Common myeloid progenitor, CD34-positive (primary cell): ENCODE measurements at places on chromosomes 4 and X.

DNA sequence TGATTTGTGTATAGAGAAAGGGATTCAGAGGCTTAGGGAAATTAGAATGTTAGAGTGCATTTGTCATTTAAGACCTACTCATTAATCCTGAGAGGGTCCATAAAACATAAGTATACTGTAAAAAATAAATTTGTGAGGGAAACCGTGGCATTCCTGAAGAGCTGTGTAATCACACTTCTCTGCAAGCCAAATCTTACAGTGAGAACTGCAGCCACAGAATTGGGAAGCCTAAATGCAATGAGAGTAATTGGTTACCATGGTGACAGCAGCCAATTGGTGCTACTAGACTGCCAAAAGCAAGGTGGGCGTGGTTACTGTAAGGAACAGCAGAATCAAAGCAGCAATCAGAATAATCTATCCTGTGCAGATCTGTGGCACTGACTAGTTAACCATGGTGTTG, 345.2 kb upstream of the GRID2 start:
- DNase-seq: no peak

DNA sequence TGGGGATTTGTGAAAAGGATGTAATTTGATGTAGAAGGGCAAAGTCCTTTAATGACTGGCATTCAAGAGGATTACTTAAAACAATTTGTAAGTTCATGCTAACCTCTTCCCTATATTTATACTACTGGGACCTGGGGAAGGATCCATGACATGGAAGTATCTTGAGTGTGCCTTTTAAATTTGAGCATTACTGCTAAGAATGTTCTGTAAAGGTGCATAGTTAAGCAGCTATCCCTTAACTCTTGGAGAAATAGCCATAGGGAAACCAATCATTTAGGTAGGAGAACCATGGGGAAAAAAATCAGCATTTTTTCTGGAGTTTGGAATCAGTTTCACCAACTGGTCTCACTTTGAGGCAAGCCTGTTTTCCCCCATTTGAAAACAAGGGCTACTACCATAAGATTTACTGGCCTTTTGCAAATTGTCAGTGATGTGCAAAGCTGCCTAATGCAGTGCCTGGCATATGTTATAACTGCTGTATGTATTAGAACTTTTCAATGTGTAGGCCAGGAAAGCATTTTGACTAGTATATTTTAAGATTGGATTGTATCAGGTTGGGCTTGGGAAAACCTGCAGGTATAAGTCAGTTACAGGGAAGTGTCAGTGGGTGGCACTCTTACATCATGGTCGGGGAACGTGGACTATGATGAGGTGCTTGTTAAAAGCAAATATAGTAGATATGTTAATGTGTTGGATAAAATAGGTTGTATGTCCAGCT, 72.1 kb downstream of the PRSS12 start:
- peak; percentile 82 for DNase-seq

DNA sequence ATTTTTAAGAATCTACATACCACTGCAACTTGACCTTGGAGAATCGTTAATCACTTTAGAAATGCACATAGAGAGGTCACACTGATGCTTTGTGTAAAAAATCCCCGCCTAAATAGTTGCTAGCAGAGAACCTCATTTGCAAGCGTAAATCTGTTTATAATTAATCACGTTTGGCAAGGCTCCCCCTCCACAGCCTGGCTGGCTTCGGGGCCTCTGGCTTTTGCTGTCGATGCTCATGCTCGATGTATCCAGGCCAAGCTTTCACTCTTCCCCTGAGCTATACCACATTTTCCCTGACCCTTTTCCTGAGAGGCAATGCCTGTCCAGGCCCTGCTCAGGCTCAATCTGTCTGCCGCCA, 23.4 kb downstream of the CYTL1 start:
- DNase-seq: no peak

- DNase-seq: no peak
Measured at GRCh38 chr4:114603497-114603896, 4.9 kb downstream of the UGT8 start.

DNA sequence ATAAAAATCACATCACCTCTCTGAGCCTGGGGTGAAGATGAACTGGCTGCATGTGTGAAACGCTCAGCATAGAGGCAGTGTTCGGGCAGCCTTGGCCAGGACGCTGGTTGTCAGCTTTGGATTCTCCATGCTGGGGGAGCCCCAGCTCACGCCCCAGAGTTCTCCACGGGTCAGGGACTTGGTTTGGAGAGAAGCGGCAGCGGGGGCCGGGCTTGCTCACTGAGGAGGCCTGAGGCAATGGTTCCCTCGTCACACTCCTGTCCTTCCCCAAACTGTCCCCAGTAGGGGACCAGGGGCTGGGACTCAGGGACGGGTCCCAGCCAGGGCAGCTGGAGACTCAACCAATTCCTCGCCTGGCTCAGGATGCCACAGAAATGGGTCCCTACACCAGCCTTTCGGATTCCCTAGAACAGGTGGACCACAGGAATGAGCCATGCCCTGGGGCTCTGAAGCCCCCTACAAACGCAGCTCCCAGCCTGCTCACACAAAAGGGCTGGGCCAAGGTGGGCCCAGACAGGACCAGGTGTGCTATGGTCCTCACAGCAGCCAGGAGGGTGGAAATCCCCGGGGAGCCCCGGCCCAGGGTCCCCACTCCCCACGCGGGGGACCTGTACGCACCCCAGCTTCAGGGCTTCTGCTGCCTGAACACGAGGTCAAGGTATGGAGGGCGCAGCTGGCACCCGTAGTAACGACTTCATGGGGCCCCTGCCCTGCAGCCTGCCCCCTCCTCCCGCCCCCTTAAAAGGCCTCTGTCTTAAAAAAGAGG, 1.4 kb downstream of the MXD4 start:
- no peak for DNase-seq

DNA sequence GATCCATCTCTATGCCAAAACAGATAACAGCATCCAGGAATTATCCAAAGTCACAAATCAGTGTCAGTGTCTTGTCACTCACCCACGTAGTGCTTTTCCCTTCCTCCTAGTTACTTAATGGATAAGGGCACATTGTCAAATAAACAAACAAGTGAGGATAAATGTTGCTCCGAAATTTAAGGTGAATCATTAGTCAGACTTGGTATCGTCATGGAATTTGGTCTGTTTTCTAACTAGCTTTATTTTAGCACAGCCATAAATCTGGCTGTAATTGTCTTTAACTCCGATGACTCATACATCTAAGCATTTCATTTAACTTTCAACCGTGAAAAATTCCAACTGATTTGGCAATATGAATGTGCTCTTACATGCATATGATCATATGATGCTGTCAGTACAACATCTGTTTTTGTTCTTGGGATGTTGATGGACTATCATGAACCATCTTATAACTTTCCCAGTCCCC, 83.3 kb downstream of the SNCA start:
- no peak for DNase-seq

- no peak for DNase-seq
Measured at GRCh38 chr4:74092957-74093356, 6.0 kb downstream of the CXCL2 start.

GRCh38 chrX:39627257-39627656, 470.5 kb downstream of the BCOR start:
- no peak for DNase-seq

DNA sequence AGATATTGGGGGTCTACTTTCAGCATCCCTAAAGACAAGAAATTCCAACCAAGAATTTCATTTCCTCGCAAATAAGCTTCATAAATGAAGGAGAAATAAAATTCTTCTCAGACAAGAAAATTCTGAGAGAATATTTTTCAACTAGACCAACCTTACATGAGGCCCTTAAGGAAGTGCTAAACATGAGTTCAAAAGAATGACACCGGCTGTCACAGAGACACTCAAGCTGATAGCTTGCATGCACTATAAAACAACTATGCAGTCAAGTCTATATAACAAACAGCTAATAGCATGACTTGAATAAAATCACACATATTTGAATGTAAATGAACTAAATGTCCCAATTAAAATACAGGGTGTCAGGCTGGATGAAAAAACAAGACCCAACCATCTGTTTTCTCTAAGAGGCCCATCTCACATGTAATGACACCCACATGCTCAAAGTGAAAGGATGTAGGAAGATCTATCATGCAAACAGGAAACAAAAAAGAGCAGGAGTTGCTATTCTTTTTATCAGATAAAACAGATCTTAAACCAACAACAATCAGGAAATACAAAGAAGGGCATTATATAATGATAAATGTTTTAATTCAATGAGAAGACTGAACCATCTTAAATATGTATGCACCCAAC, 27.2 kb downstream of the FAAH2 start:
- no peak for DNase-seq

- DNase-seq: no peak
Measured at GRCh38 chr4:128528793-128529553, 241.4 kb upstream of the PGRMC2 start.

DNA sequence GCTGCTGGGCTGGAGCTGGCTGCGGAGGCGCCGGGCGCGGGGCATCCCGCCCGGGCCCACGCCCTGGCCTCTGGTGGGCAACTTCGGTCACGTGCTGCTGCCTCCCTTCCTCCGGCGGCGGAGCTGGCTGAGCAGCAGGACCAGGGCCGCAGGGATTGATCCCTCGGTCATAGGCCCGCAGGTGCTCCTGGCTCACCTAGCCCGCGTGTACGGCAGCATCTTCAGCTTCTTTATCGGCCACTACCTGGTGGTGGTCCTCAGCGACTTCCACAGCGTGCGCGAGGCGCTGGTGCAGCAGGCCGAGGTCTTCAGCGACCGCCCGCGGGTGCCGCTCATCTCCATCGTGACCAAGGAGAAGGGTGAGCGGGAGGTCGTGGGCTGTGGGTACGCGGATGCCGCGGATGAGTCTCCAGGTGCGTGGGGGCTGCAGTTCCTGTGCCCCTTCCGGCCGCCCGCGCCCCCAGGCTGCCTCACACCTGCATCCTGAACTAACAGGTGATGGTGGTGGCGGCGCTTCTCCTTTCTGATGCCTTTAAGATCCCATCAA, 499 bp downstream of the CYP2U1 start:
- peak; percentile 94 for DNase-seq

DNA sequence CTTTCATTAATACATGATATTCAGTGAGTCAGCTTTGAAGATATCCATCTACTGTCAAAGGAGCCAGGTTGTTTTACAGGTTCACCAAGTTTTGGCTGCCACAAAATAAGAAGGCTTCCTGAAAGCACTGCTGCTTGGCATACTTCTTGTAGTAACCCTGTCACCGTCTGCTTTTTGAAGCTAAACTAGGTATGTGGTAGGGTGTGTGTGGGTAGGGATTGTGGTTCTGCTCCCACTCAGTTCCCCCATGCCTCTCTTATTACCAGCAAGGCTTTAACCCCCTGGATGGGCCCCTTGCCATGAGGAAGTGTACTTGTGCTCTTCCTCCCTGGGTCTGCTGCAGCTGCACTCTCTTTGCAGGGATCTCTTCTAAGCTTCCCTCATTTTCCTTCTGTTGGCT, 191.2 kb downstream of the BANK1 start:
- peak; percentile 83 for DNase-seq

DNA sequence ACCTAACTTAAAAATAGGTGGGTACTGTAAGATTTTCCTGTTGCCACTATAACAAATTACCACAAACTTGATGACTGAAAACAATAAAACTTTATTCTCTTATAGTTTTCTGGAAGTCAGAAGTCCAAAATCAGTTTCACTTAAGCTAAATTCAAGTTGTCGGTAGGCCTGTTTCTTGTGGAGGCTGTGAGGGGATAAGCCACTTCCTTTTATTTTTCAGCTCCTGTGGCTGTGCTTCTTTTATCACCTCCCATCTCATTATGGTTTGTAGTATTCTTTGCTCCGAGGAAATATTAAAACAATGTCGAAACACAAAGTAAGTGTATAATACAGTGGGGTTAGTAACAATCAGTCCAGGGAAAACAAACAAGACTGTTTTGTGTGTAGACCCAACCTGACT, 610.5 kb upstream of the TECRL start:
- peak; percentile 39 for DNase-seq

DNA sequence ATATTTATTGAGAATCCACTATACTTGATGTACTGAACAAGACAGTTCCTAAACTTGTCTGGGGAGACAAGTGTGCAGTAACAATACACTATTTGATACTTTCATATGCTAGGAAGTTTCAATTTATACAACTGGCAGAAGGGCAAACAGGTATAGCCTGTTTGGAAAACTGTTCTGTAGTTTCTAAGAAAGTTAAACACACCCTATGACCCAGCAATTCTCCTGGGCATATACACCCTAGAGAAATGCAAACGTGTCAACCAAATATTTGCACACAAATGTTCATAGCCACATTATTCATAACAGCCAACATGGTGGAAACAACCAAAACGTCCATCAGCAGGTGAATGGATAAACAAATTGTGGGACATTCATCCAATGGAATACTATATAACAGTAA, 64.0 kb upstream of the BRS3 start:
- DNase-seq: no peak

- no peak for DNase-seq
Measured at GRCh38 chr4:184680698-184681097, 31.2 kb downstream of the PRIMPOL start.

DNA sequence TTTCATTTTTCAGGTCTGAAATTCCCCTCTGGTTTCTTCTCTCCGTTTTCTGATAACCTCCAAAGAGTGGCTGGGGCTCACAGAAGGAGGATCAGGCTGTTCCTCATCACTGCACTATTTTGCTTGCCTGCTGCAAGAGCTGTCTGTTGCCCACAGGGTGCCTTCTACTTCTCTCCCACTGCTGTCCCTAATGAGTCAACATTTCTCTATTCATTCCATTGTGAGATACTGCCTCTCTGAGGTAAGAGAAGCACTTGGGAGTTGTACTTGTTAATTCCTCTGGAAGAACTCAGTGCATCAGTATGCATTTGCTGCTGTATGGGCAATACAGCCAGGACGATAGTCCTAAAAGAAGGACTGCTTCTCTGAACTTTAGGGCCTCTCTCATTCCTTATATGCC, 34.8 kb downstream of the CT47B1 start:
- no peak for DNase-seq

DNA sequence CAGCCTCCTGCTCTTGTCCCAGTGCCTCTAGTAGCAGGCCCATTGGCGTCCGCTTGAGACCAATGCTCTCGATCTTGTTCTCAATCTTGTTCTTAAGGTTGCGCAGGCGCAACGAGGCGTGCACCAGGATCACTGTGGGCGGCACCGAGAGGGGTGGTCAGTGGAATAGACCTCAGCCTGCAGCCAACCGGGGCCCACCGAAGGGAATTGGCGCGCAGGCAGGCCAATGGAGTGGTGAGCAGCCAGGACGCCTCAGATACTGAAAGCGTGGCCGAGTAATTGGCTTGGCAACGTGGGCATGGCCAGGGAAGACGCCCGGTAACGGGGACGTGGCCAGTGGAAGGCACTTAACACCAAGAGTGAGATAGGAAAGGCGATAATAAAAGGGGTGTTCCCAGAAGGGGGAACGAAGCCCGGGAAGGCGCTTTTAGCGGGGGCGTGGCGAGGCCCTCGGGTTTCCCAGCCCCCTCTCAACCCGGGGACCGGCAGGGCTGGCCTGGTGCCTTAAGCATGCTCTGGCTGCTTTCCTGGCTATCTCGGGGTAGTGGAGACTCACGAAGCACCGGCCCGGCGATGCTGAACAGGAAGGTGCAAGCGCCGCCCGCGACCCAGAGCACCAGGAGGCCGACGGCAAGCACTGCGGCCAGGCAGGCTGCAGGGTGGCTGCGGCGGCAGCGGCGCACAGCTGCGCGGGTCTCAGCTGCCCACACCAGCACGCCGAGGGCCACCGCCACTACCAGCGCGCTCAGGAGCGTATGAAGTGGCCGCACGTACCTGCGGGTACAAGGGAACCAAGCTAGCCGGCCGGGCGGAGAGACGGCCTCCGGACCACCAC, 1.7 kb downstream of the PRAF2 start:
- no peak for DNase-seq
